Fibroblast of skin of back (primary cell): ENCODE measurements at places on chromosomes 11 and 22.

DNA sequence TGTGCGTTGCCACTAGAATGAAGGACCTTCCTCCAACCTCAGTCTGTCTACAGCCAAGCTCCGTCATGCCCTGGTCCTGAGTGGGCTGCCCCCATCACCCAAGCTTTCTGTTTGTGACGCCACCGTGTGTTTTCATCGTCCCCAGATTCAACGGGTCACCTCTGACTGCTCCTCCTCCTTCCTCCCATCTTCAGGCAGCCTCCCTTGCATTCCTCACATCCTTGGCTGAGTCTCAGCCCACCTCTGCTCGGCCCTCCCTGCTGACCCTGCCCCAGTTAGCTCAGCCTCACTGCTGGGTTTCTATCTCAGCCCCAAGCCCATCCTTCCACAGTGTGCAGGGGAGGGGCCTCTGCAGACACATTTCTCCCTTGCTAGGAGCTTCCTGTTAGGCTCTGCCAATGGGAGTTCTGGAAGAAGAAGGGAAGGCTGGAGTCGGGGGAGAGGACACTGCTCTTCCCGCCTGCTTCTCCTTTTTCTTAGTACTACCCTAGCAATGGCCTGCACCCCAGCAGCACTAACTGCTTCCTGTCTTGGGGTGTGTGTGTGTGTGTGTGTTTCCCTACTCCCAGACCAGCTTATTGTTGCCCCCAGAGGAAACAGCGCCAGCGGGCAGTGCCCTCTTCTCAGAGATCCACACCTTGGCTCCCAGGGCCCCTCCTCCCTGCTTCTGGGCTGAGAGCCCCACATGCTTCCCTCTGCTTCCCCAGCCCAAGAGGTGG is 5.2 kb downstream of the IFT27 start:
- DNase-seq = no peak

- no peak for DNase-seq
Measured at GRCh38 chr11:67442504-67443404, 522 bp downstream of the CORO1B start.

- DNase-seq = no peak
Measured at GRCh38 chr11:93288079-93288478, 42.5 kb upstream of the DEUP1 start.

- no peak for DNase-seq
Measured at GRCh38 chr11:77697865-77698264, 60.3 kb upstream of the CLNS1A start.

DNA sequence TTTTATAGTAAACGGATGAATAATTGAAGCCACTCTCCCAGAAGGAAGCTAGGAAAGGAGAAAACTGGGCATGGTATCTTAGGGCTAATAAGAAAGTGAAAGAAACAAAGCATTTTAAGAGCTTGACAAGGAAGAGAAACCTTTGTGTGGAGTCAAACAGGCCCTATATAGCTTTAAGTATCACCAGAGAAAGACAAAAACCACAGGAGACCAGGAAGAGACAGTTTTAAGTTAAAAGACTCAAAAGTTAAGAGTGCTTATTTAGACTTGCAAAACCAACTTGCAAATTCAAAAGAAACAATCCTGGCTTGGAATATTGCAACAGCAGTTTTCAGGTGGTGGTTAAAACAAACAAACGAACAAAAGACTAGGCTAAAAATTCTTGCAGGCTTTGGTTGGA is 3.4 kb downstream of the PAK1 start:
- DNase-seq = no peak

GRCh38 chr22:46000081-46001027 is 23.4 kb upstream of the WNT7B start:
- DNase-seq = no peak

DNA sequence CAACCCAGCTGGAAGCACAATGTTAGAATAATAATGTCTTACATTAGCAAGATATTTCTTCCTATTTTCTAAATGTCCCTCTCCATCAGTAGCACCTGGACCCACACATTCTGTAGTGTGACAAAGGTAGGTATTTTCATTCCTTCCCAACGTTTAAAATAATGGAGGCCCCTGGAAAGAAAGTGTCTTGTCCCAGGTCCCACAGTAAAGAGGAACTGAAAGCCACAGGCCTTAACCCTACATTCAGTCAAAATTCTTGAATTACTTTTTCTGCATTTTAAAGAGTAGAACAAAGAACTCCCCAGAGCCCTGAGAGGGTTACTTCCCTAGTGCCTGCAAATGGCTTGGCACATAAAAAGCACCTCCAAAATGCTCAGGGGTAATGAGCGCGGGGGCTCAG is 26.3 kb downstream of the OPCML start:
- DNase-seq = no peak

- peak; percentile 98 for DNase-seq
Measured at GRCh38 chr11:19595840-19596751, 116.5 kb upstream of the NAV2 start.

GRCh38 chr11:37322333-37323194 is 724.5 kb upstream of the RAG2 start:
- DNase-seq = no peak

DNA sequence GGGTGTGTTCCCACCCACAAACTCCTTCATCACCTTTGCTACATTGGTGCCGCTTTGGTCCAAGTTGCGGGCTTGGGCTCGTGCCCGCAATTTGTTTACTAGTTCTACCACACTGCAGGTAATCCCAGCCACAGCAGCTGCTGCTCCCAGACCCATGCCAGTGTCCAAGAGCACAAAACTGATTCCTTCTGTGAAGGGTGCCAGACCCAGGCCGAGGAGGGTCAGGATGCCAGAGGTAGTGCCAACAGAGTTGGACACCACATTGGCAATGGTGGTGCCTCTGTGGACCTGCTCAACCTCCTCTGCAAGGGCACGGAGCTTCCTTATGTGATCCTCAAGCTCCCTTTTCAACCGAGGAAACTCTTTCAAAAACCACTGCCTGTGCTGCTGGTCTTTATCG is 11.5 kb downstream of the APOL2 start:
- no peak for DNase-seq

DNA sequence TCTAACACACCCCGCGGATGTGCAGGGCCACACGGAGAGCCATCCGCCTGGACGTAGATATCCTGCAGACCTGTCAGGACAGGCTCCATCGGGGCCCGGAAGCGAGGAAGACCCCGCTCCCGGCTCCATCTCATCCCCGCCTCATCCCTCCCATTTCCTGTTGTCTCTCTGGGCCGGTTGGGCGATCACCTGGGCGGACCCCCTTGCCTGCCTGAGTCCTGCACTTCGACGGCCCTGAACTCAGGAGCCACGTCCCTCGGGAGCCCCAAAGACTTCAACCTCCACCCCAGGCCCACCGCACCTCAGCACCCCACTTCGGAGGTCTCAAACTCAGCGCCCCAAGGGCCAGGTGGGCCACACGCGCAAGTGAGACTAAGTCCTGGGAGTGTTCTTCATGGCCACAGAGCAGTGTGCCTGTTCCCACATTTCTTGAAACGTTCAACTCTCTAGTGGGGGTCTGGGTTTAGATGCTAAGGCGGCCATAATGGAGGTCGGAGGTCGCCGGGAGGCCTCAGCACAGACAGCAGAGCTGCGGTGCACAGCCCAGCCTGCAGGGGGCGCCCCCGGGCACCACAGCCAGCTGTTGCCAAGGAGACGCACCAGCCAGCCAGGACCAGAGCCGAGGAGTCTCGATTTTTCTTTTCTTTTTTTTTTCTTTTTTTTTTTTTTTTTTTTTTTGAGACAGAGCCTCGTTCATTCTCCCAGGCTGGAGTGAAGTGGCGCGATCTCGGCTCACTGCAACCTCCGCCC is 26.0 kb upstream of the FADD start:
- DNase-seq = no peak

DNA sequence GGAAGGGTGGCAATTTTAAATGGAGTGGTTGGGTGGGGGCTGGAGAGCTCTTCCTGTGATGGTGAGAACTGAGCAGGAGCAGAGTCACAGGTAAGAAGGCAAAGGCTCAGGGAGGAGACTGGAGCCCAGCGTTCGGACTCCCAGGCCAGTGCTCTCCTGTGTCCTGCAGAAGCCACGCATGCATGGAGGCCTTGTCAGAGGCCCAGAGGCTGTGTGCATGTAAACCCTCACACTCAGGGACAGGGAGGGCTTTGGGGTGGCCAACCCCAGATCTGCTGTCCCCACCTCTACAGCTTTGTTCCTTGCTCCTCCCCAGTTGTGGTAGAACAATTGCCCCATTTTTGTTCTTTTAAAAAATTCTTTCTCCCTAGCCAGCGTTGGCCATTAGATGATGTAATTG is 130.4 kb upstream of the PARVA start:
- DNase-seq = no peak

- peak; percentile 85 for DNase-seq
Measured at GRCh38 chr11:78562398-78562797, 12.3 kb downstream of the NARS2 start.

- DNase-seq = no peak
Measured at GRCh38 chr11:468493-468892, 18.4 kb downstream of the PTDSS2 start.

DNA sequence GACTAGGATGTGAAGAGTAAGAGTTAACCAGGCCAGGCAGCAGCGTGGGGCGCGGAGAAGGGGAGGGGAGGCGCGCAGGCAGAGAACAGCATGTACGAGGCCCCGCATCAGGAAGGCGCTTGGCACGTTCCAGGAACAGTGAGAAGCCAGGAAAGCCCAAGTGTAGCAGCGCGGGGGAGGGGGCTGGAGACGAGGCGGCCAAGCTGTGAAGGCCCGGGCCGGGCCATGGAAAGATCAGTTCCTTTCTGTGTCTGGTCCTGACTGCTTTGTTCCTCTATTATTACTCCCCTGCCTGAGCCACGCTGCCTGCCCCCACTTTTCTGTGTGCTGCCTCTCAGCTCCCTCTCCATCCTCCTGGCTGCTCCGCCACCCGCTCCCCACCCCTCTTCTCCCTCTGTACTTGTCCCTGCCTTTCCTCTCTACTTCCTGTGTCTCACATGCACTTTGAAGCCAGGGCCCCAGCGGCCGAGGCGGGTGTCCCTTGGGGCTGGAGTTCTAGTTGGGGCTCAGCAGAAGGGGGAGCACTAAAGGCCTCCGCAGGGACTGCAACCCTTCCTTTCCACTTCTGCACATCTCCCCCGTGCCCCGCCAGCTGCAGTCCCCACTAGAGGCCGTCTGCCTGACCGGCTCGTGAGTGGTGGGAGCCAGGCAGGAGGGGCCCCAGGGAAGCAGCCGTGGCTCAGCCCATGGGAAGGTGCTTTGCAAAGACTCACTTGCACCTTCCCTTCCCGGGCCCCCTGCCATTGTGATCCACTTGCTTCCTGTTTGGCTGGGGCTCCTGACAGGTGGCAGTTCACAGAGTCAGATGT is 63.7 kb downstream of the PRDM11 start:
- DNase-seq = peak; percentile 39

DNA sequence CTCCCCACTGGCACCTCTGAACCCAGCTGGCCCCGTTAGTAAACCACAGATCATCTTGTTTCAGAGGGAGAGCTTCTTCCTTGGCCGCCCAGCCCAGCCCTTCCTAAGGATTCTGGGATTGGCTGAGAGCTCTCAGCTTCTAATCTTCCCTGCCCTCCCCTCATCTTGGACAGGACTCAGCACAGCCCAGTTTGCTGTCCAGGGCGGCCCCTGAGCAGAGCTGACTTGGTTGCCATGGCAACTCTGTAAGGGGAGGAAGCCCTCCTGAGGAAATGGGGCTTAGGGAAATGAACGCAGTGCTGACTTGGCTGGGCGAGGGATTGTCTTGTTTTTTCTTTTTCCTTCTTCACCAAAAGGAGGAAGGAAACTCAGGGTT is 4.6 kb downstream of the APOL4 start:
- DNase-seq = peak; percentile 83

DNA sequence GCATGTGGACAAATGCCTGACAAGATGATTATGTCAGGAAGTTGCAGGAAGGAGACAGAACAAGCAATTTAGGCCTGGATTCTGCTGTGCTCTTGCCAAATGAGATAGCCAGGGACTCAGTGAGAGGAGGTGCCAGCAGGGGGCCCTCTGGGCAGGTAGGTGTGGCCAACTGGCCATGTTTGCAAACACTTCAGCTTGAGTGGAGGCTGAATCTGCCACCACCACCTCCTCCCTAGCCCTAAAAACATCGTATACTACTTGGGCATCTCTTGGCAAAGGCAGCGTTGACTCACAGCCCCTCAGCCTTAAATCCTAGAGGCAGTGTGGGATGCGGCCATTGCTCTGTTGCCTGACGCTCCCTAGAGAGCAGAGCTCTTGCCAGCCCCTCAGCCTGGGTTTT is 95.1 kb upstream of the PLET1 start:
- DNase-seq = no peak

- peak; percentile 81 for DNase-seq
Measured at GRCh38 chr11:68806931-68807844, 34.5 kb downstream of the CPT1A start.

- peak; percentile 55 for DNase-seq
Measured at GRCh38 chr11:100727410-100727809, 40.3 kb downstream of the ARHGAP42 start.

DNA sequence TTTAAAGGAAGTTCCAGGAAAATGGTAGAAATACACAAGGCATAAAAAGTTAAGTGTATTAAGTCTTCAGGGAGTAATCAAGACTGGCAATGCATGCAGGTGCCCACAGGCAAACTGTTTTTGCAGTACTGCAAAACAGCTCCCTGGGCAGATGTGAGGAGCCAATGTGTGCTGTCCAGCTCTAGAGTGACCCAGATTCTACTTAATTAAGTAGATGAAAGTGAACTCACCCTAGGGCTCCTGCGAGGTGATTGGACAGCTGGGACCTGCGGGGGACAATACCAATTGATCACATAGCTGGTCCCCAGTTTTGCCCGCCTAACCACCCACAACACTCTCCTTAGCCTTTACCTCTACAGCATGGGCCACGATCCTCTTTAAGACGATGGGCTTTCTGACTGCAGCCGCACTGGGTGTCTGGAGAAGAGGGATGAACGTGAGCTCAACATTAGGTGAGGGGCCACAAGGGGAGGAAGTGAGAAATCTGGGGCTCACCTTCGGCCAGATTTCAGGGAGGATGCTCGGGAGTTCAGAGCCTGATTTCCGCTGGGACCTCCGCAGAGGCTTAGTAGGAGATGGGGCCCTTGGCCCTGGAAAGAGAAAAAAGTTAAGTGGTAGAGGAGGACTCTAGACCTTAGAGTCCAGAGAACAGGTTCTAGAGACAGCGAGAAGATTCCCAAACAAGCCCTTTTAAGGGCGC is 556 bp downstream of the CDCA5 start:
- DNase-seq = no peak

- DNase-seq = no peak
Measured at GRCh38 chr22:25060522-25061071, 108.1 kb downstream of the KIAA1671 start.

DNA sequence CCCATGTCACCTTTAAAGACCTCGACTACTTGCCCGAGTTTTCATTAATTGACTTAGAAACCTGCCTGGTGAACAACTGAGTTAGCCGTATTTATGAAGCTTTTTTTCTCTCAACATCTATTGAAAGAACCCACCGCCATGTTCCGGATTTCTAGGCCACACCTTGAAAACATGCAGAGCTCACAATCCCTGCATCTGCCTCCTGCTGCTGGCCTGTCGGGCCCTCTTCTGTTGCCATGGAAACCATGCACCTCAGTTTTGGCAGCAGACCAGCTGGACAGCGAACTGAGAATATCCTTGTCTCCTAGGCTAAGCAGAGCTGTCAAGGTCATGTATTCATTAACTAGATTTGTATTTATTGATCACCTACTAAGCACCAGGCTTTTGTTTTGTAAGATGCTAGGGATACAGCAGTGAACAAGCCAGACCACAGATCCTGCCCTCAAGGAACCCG is 4.3 kb upstream of the PATZ1 start:
- peak; percentile 27 for DNase-seq

GRCh38 chr11:134565343-134565891 is 153.4 kb upstream of the B3GAT1 start:
- no peak for DNase-seq

- no peak for DNase-seq
Measured at GRCh38 chr11:65559535-65559934, 1.4 kb upstream of the LTBP3 start.

- no peak for DNase-seq
Measured at GRCh38 chr11:71322192-71322735, 69.9 kb upstream of the SHANK2 start.
